ENCODE measurements at places on chromosomes 4 and X. TPM values are rescaled to one million over a fixed set of nuclear protein-coding genes. Genes with fewer than 3 reads are reported as not detected.

DTHD1 gene
- not detected for total RNA-seq

IL15 gene
- 2.1 TPM for total RNA-seq

TMPRSS11B gene
- total RNA-seq = not detected

LAMTOR3 gene
- total RNA-seq = 36.6 TPM

SCD5 gene
- total RNA-seq = 1.8 TPM

UGT2B15 gene
- not detected for total RNA-seq

- no peak overlapping the region for H3K4me3 ChIP-seq
- H3K27me3 ChIP-seq = no peaks in the 10 kb centered on the region
- no peaks in the 10 kb centered on the region for H3K36me3 ChIP-seq
These were observed 645.0 kb upstream of the ATOH1 start for GRCh38 chr4:93183576-93183975.

- H3K27ac ChIP-seq = no peak overlapping the region
- no peak overlapping the region for H3K4me3 ChIP-seq
- no peaks in the 10 kb centered on the region for H3K36me3 ChIP-seq
- no peak for DNase-seq
- H3K27me3 ChIP-seq = no peaks in the 10 kb centered on the region
These were observed 520.7 kb upstream of the PABPC4L start for GRCh38 chr4:134722306-134722705.

- no peaks in the 10 kb centered on the region for H3K36me3 ChIP-seq
- H3K4me3 ChIP-seq = no peak overlapping the region
- no peak overlapping the region for H3K27ac ChIP-seq
- no peak for DNase-seq
- no peaks in the 10 kb centered on the region for H3K27me3 ChIP-seq
- H3K4me1 ChIP-seq = no peaks in the 10 kb centered on the region
These were observed 30.5 kb upstream of the COL25A1 start for GRCh38 chr4:109332926-109333464.

DNA sequence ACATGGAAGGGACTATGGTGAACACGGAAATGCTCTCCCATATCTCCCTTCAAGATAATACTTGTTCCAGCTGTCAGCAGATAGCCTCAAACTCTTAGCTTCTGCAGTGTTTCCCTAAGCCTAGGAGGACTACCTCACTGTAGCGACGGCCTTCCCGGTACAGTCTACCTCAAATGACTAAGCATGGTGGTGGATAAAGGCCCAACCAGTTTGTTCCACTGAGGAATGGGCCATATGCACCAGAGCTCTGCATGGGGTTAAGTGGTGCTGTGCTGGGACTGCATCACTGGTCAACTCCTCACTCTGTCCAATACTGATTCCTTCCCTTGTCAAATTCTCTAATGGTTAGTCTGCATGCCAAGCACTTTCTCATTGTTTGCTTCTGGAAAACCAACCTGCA lies 119.6 kb upstream of the GNPDA2 start:
- peak overlapping the region; percentile 37 for H3K27ac ChIP-seq
- no peaks in the 10 kb centered on the region for H3K27me3 ChIP-seq
- no peaks in the 10 kb centered on the region for H3K4me1 ChIP-seq
- no peaks in the 10 kb centered on the region for H3K36me3 ChIP-seq
- no peak for DNase-seq

- H3K4me3 ChIP-seq = peak within 1 kb of the TSS; percentile 67
- H3K27ac ChIP-seq = peak within 1 kb of the TSS; percentile 78
- peaks cover 12% of the 10 kb centered on the region for H3K4me1 ChIP-seq
- peaks cover 12% of the 10 kb centered on the region for H3K36me3 ChIP-seq
- H3K27me3 ChIP-seq = peaks cover 11% of the 10 kb centered on the region
- DNase-seq = peak; percentile 54
These were observed at the start of gene ZNF518B for GRCh38 chr4:10457255-10457801. Gene ZNF518B (minus strand): TSS chr4:10457426. CDS start chr4:10446328, 11,098 bp downstream.

DNA sequence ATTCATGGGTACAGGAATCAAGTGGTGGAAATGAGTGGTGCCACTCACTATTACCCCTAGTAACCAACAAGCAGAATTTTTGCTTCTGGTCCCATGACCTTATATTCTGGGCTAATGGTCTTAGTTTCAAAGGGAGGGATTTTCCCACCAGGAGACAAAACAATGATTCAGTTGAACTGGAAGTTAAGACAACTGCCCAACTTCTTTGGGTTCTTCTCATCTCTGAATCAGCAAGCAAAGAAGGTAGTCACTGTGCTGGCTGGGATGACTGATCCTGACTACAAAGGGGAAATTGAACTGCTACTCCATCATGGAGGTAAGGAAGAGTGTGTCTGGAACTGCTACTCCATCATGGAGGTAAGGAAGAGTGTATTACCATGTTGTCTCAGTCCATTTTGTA lies 87.2 kb downstream of the IL13RA2 start:
- no peaks in the 10 kb centered on the region for H3K4me1 ChIP-seq
- peaks cover 15% of the 10 kb centered on the region for H3K27me3 ChIP-seq
- no peaks in the 10 kb centered on the region for H3K36me3 ChIP-seq
- no peak overlapping the region for H3K27ac ChIP-seq
- no peak for DNase-seq

DNA sequence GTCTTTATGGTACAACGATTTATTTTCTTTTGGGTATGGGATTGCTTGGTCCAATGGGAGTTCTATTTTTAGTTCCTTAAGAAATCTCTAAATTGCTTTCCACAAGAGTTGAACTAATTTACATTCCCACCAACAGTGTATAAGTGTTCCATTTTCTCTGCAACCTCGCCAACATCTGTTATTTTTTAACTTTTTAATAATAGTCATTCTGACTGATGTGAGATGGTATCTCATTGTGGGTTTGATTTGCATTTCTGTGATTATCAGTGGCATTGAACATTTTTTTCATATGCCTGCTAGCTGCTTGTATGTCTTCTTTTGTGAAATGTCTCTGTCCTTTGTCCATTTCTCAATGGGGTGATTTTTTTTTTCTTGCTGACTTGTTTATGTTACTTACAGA lies 42.8 kb downstream of the UCHL1 start:
- H3K36me3 ChIP-seq = no peaks in the 10 kb centered on the region
- H3K4me1 ChIP-seq = peaks cover 5% of the 10 kb centered on the region
- no peak overlapping the region for H3K27ac ChIP-seq
- no peak overlapping the region for H3K4me3 ChIP-seq
- no peaks in the 10 kb centered on the region for H3K27me3 ChIP-seq
- DNase-seq = no peak

- no peak for DNase-seq
- no peak overlapping the region for H3K4me3 ChIP-seq
- H3K36me3 ChIP-seq = no peaks in the 10 kb centered on the region
- H3K27ac ChIP-seq = no peak overlapping the region
- H3K27me3 ChIP-seq = no peaks in the 10 kb centered on the region
- H3K4me1 ChIP-seq = no peaks in the 10 kb centered on the region
These were observed 62.3 kb downstream of the GPC3 start for GRCh38 chrX:133923113-133923512.

GRCh38 chr4:155009288-155009687 lies 199.1 kb upstream of the NPY2R start:
- no peaks in the 10 kb centered on the region for H3K36me3 ChIP-seq
- no peaks in the 10 kb centered on the region for H3K27me3 ChIP-seq
- no peaks in the 10 kb centered on the region for H3K4me1 ChIP-seq
- H3K4me3 ChIP-seq = no peak overlapping the region
- H3K27ac ChIP-seq = no peak overlapping the region
- DNase-seq = no peak

GRCh38 chr4:10898072-10898471 lies 213.5 kb upstream of the CLNK start:
- H3K36me3 ChIP-seq = no peaks in the 10 kb centered on the region
- H3K4me3 ChIP-seq = no peak overlapping the region
- H3K27ac ChIP-seq = no peak overlapping the region

GRCh38 chr4:117783716-117784115 lies 250.6 kb upstream of the NDST3 start:
- no peaks in the 10 kb centered on the region for H3K36me3 ChIP-seq
- no peak overlapping the region for H3K4me3 ChIP-seq
- H3K27ac ChIP-seq = no peak overlapping the region
- H3K27me3 ChIP-seq = no peaks in the 10 kb centered on the region
- no peaks in the 10 kb centered on the region for H3K4me1 ChIP-seq

DNA sequence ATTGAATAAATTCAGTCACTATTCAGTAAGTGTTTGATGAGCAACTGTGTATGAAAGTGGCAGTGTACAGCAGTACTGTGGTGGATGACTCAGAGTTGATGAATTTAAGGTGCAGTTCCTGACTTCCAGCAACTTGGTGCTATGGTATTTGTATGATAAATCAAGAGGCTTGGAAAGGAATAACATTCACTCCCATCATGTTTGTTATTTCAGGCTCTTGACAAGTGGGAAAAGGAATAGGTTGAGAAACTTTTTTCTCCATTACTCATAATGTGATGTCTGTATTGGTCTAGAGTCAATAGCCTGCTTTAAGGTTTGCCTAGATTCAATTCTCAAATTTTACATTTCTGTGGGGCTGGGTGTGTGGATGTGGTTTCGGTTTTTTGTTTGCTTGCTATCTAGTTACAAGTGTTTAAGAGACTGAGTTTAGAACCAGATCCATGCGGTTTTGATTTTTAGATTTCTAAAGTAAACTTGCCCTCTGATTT lies 35.1 kb upstream of the CYP2U1 start:
- DNase-seq = no peak
- H3K4me1 ChIP-seq = peaks cover 18% of the 10 kb centered on the region

- no peak overlapping the region for H3K4me3 ChIP-seq
- no peak for DNase-seq
- H3K36me3 ChIP-seq = no peaks in the 10 kb centered on the region
- H3K4me1 ChIP-seq = no peaks in the 10 kb centered on the region
- no peaks in the 10 kb centered on the region for H3K27me3 ChIP-seq
These were observed 75.0 kb downstream of the MAMLD1 start for GRCh38 chrX:150438165-150438564.

- H3K36me3 ChIP-seq = no peaks in the 10 kb centered on the region
- DNase-seq = no peak
- no peak overlapping the region for H3K4me3 ChIP-seq
- H3K27ac ChIP-seq = peak overlapping the region; percentile 67
These were observed 124.7 kb upstream of the CPEB2 start for GRCh38 chr4:14877246-14878225.

- H3K27ac ChIP-seq = no peak overlapping the region
- H3K27me3 ChIP-seq = no peaks in the 10 kb centered on the region
- H3K4me3 ChIP-seq = no peak overlapping the region
- H3K36me3 ChIP-seq = no peaks in the 10 kb centered on the region
These were observed 45.5 kb upstream of the STK26 start for GRCh38 chrX:131977619-131978018.

- H3K4me3 ChIP-seq = no peak overlapping the region
- H3K36me3 ChIP-seq = no peaks in the 10 kb centered on the region
- no peak overlapping the region for H3K27ac ChIP-seq
- DNase-seq = no peak
- no peaks in the 10 kb centered on the region for H3K27me3 ChIP-seq
These were observed 790.9 kb downstream of the PDHA2 start for GRCh38 chr4:96630839-96631238.

DNA sequence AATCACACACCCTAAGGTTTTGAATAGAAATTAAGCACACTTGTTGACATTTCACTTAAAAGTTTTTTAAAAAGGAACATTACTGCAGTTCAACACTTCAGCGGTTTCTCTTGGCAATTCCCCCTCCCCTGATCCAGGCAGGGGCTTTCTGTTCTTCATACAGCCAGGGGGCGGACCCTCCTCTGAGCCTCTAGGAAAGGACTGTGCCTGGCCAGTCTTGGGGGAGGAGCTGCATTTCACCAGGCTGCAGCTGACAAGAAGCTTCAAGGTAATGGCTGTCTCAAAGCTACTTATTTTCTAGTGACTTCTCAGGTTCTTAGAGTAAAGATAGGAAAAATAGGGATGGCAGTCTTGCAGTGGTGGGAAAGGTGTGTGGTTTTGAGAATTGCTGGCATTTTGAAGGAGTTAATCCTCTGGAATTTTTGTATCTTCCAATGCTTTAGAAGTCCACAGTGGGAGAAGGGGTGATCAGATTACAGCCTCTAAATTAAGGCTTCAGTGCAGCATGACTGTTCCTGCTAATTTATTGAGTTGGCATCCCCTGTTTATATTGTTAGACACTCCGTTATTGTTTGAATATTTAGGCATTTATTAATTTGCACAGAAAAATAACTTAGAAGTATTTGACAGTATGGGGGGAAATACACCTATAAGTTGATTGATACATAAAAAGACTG lies 33.5 kb downstream of the PWWP3B start:
- no peaks in the 10 kb centered on the region for H3K4me1 ChIP-seq
- no peak overlapping the region for H3K4me3 ChIP-seq
- H3K36me3 ChIP-seq = no peaks in the 10 kb centered on the region
- no peak overlapping the region for H3K27ac ChIP-seq

DNA sequence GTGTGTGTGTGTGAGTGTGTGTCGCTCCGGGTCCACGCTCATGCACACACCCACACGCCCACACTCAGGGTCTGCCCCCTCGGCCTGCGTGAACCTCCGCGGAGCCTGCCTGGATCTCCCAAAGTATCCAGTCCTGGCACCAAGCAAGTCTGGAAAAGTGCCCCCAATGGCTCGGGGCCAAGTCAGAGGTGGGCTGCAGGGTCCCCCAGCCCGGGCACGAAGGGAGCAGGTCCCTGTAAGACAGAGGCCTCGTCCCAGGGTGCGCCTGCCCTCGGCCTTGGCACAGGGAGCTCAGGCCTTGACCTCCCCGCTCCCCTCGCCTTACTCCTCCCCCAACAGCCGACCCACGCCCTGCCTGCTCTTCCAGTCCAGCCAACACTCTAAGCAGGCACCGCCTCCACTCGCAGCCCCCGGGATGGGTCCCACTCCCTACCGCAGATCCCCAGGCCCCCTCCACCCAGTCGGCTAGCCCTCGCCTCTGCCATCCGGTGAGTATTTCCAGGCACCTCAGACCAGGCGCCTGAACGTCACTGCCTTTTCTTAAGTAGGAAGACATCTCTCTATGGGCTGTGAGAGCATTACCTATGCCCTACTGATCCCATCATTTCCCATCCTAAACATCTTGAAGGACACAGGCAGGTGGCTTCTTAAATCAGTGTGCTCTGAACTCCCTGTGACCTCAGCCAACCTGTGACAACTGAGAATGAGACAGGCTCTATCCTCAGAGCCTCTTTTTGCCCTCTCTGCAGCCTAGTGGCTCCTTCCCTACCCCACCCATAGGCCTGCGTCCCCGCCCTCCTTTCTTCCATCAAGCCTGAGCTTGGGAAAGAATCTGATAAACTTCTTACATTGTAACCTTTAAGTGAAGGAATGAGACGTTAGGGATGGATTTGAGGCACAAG lies 704 bp downstream of the FAM114A1 start:
- H3K4me3 ChIP-seq = peak overlapping the region; percentile 66
- no peaks in the 10 kb centered on the region for H3K27me3 ChIP-seq
- peaks cover 9% of the 10 kb centered on the region for H3K36me3 ChIP-seq
- peak overlapping the region; percentile 91 for H3K27ac ChIP-seq
- peaks cover 12% of the 10 kb centered on the region for H3K4me1 ChIP-seq

GRCh38 chrX:123738378-123738940 lies 5.6 kb upstream of the THOC2 start:
- H3K27me3 ChIP-seq = no peaks in the 10 kb centered on the region
- no peaks in the 10 kb centered on the region for H3K4me1 ChIP-seq
- DNase-seq = no peak
- H3K4me3 ChIP-seq = no peak overlapping the region
